ENCODE measurements at places on chromosomes 2 and 18.
A peak's percentile ranks its signal among the peaks of the same experiment; 100 is the strongest.

GRCh38 chr18:47936952-47937351, 6.5 kb upstream of the SMAD2 start:
- no peak for DNase-seq

GRCh38 chr2:110114831-110115255, 779 bp downstream of the MALL start:
- DNase-seq, result no peak

DNA sequence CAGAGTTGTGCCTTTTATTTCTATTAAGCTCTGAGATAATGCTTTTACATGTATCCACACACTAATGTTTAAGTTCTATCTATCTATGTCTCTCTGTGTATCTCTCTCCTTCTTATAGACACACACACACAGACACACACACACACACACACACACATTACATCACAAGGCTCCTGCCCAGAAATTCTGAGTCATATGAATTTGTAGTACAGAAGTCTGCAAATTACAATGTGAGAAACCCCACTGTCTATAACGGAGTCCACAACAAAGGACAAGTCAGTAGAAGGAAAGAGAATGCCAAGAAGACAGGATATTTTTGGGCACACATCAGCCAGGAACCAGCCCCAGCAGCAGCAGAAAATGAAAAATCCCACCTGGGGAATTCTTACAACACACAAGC, 142.4 kb downstream of the EN1 start:
- DNase-seq, result peak; percentile 56

GRCh38 chr18:30889519-30890301, 152.8 kb downstream of the DSC3 start:
- DNase-seq, result no peak

- no peak for DNase-seq
Observed at GRCh38 chr2:24110660-24111303, 12.4 kb downstream of the PFN4 start.

DNA sequence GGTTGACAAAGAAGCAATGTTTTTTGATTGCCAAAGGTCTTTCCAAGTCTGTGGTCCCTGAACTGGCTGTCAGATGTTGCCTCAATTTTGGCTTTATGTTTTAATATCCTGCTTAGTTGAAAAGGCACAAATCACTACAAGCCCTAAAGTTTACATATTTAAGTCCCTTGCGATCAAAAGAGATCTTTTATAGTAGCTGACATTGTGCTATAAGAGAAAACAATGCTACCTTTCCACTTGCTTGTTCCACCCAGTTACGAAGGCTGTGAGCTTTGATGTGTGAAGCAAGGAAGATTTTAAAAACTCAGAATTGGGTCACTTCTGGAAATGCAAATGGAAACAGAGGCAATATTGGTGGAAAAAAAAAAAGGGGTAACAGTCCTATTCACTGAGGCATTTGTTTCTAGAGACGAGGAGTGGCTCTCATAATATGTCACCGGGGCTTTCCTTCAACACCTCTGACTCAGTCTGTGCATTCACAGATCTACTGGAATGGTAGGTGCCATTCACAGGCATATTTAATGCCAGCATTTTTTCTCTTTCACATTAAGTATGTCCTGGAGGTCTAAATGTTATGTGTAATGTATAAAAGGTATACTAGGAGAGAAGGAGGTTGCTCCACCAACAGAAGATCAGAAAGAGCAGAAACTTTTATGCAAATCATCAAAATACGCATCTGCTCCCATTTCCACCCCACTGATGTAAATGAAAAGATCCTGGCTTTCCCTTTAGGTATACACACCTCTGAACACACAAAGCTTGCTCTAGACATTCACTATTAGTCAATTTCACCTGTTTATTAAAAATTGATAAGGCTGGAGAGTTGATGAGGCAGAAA, 91.8 kb downstream of the TGIF1 start:
- peak; percentile 60 for DNase-seq

DNA sequence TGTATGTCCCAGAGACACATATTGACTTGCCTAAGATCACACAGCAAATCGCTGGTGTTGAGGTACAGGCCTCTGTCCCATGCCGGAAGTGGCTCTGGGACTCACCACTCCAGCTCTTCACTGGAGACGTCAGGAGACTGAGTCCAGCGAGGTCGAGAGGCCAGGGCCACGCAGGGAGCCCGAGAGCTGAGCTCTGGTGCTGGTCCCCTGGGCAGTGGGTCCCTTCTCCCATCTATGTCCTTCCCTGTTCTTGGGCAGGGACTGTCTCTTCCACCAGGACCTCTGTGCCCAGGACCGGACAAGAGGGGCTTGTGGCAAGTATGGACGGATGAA, 62.4 kb upstream of the TWIST2 start:
- DNase-seq, result no peak

DNA sequence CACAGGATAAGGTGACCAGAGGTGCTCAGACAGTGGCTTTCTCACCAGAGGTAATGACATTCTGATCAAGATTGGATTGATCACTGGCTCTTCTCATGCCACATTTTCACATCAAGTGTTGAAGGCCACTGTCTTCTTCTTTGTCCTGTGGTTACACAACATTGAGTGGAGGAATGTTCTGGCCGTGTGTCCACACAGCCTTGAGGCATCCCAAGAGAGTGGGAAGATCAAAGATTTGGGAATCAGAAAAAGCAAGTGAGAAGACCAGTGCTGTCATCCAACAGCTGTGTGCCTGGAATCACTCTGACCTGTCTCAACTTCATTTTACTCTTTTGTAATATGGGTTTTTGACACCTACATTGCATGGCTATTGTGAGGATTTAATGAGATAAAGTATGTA, 67.4 kb downstream of the IL1R2 start:
- DNase-seq, result no peak

DNA sequence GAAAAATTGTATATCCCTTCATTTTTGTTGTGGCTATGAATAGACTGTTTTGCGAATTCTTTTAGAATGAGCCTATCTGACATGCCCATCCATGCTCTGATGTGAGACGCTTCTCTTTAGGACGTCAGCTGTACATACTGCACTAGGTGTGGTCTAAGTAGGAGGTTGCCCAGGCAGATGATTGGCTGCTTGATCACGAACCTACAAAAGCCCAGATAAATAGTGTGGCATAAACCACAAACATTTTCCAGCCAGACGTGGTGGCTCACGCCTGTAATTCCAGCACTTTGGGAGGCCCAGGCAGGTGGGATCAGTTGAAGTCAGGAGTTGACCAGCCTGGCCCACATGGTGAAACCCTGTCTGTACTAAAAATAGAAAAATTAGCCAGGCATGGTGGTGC, 251.8 kb downstream of the AGAP1 start:
- peak; percentile 93 for DNase-seq

DNA sequence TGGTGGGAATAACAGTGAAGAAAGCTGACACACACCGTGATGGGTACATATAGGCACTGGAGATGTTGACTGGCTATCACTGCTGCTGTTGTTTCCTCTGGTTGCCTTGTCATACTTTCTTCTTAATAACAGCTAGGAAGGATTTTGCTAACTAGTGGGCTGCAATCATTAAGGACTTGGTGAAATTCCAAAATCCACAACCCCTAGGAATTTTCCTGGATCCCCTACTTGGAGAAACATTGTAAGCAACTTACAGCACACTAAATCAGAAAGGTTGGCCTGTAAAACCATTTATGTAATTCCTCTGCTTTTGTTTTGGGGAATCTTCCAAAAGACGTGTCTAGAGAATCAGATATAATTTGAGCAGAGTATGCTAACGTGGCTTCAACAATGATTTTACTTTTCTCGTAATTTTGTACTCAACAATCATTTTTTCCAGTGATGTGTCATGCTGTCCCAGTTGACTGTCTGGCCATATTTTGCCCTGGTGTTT, 8.0 kb upstream of the COL3A1 start:
- DNase-seq, result no peak

DNA sequence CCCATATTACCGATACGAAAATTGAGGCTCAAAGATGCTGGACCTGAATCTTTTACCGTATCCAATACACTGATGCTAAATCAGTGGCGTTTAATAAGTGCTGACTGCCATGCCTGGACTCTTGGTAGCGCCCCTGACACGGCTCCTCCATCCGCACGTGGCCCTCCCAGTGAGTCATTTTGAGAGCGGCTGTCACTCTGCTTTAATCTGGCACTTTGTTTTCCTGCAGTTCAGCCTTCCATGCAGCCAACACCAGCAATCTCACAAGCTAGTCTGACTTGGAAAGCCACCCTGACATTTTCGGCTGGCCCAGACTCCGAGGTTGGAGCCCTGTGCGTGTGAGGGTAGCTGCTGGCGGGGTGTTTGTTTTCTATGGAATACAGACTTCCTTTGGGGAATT, 155.1 kb upstream of the LMAN1 start:
- no peak for DNase-seq

DNA sequence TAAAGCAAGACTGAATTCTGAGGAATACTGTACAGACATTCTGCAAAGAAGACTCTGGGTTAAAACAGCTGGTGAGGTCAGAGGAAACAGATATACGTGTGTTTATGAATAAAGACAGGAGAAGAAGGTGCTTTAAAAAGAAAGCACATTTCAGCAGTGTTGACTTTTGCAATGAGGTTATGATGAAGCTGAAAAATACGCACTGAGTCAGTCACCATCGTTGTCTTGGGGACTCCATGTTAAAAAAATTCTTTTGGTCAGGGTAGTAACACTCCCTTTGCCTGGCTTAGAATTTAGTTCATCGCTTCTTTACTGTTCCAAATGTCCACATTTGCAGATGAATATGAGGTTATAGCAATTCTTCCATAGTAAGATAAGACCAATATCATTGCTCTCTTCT, 1049.0 kb downstream of the TSN start:
- no peak for DNase-seq

DNA sequence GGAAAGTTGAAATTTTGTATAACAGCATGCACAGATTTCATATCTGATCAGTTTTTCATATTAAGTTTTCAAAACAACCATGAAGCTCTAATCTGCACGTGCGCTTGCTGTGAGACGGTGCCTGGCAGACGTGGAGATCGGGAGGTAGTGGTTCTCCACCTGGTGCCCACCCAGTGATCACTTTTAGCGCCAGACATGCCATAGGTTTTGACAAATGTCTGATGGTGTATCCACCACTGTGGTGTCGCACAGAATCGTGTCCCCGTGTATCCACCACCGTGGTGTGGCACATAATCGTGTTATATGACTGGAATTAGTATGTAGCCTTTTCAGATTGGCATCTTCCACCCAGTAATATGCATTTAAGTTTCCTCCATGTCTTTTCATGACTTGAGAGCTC, 40.9 kb upstream of the KCNG2 start:
- no peak for DNase-seq

- no peak for DNase-seq
Observed at GRCh38 chr18:79911344-79912270, 39.8 kb downstream of the SLC66A2 start.

All from foreskin keratinocyte (primary cell).